Stimulated activated CD8-positive, alpha-beta memory T cell treated with anti-CD3 and anti-CD28 coated beads, Interleukin-7, amount 100 ng/mL, for 48 hours (primary cell): ENCODE measurements at places on chromosomes 1 and 21.

- no peak for DNase-seq
These were observed 8.0 kb downstream of the TMPRSS3 start for GRCh38 chr21:42387843-42388340.

GRCh38 chr1:233328142-233328921 is 808 bp downstream of the MAP3K21 start:
- no peak for DNase-seq

- no peak for DNase-seq
These were observed 81.8 kb downstream of the PBX1 start for GRCh38 chr1:164640686-164641352.

DNA sequence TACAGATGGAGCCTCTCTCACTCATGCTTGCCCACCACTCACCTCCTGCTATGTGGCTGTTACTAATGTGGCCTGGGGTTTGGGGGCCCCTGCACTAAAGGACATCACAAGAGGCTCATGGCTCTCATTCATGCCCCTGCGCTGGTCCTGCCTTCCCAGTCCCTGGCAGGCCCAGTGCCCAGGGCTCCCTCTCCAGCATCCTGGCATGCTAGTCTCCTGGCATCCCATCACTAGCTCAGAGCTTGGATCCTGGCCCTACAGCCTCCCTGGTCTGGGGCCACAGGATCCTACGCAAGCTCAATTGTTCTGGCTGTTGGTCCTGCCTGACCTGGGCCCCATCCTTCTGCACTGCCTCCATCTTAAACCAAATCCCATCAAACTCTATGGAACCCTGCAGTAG is 685.4 kb downstream of the PTPRU start:
- DNase-seq: no peak

GRCh38 chr1:1021920-1022259 is 2.0 kb downstream of the AGRN start:
- DNase-seq: no peak

- DNase-seq: no peak
These were observed 209.5 kb downstream of the TOMM20 start for GRCh38 chr1:234918961-234919761.
